ENCODE measurements at places on chromosomes 4 and X. TPM values are rescaled to one million over a fixed set of nuclear protein-coding genes. Genes with fewer than 3 reads are reported as not detected.

Gene NAP1L2
- 0.41 TPM for total RNA-seq

Gene LDB2
- total RNA-seq, result 57.1 TPM

Gene KIT
- total RNA-seq, result 129 TPM

GRCh38 chr4:82711158-82711785 lies 87.3 kb downstream of the SCD5 start:
- no peak for DNase-seq

- DNase-seq, result no peak
These were observed 222.5 kb downstream of the AFAP1 start for GRCh38 chr4:7717161-7717560.

DNA sequence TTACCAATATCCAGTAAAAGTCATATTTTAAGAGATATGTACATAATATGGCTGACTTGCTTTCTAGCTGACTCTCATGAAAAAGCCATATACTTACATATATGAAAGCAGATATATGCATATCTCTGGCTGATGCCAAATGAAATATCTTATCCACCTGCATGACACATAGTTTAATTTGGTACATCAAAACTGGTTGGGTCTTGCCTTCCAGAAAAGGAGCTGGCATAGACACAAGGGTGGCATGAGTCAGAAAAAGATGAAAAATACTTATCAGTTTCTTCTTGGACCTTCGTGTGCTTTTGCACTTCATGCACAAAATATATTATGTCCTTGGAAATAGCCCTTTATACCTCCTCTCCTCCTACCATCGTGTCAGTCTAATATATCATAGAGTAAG lies 32.1 kb downstream of the TIGD4 start:
- no peak for DNase-seq

DNA sequence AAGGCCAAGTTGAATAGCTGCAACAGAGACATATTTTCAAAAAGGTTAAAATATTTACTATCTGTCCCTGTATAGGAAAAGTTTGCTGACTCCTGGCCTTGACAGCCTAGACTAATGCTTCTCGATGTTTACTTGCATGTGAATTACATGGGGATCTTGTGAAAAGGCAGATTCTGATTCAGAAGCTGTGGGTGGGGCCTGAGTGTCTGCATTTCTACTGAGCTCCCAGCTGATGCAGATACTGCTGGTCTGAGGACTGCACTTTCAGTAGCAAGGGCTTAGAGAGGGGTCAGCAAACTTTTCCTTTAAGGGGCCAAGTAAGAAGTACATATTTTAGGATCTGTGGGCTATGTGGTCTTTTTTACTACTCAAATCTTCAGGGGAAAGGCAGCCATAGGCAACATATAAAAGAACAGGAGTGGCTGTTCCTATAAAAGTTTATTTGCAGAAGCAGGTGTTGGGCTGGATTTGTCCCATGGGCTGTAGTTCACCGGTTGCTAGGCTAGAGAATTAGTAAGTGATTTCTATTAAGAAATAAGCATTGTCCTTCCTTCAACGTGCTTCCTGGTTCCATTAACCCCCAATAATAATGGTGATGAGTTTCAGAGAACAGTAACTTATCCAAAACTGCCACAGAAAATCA lies 97.2 kb upstream of the PDE5A start:
- DNase-seq, result no peak
